ENCODE measurements at places on chromosomes 6 and 20. TPM values are rescaled to one million over a fixed set of nuclear protein-coding genes. Genes with fewer than 3 reads are reported as not detected.

CHD6 gene
- total RNA-seq = 22.2 TPM

GHRH gene
- total RNA-seq = 1.5 TPM

GRCh38 chr6:164039954-164040375 lies 625.4 kb downstream of the QKI start:
- H3K36me3 ChIP-seq = no peaks in the 10 kb centered on the region
- H3K27me3 ChIP-seq = no peaks in the 10 kb centered on the region
- no peak overlapping the region for H3K27ac ChIP-seq
- no peak for DNase-seq
- no peak overlapping the region for H3K4me3 ChIP-seq

DNA sequence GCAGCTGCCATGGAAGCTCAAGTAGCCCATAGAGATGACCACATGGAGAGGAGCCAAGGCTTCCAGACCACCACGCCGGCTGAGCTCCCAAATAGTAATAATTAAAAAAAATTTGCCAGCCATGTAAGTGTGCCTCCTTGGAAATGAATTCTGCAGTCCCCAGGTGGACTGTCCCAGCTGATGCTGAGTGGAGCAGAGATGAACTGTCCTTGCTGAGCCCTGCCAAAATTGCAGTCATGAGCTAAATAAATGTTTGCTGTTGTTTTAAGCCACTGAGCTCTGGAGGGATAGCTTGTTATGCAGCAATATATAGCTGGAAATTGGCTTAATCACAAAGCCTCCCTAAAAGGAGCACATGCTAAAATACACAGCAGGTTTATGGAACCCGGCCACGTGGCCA lies 55.6 kb upstream of the SNRPB2 start:
- no peak overlapping the region for H3K27ac ChIP-seq
- no peak overlapping the region for H3K4me3 ChIP-seq
- no peaks in the 10 kb centered on the region for H3K4me1 ChIP-seq
- no peaks in the 10 kb centered on the region for H3K36me3 ChIP-seq
- DNase-seq = no peak

DNA sequence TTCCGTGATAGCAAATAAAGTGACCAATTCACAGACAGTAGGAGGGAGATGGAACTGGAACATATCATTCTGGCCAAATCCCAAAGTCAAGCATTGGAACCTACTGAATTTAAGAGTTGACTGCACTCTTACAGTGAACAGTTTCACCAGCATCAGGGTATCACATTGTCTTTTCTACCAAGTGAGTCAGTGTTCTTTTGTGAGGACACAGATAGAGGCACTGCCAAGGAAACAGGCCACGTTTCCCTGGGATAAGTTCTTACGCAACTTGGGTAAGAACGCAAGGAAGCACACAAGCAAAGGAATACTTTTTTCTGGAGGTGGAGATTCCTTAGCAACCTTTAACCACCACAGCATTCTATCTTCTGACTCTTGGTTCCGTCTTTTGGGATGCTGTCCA lies 28.6 kb upstream of the ENPP5 start:
- H3K27me3 ChIP-seq = no peaks in the 10 kb centered on the region
- H3K36me3 ChIP-seq = no peaks in the 10 kb centered on the region
- no peak overlapping the region for H3K27ac ChIP-seq
- no peaks in the 10 kb centered on the region for H3K4me1 ChIP-seq
- DNase-seq = peak; percentile 74

All from right atrium auricular region (tissue), 2 donors.